ENCODE measurements at places on chromosomes 1 and 21. TPM values are rescaled to one million over a fixed set of nuclear protein-coding genes. Genes with fewer than 3 reads are reported as not detected.

Gene DSTYK
- total RNA-seq = 16.1 TPM

Gene SLC30A2
- total RNA-seq = not detected

Gene CRYBG2
- total RNA-seq = not detected

Gene LORICRIN
- total RNA-seq = not detected

Gene TSSK3
- total RNA-seq = 0.56 TPM

Gene LCE3D
- total RNA-seq = not detected

Gene CA6
- not detected for total RNA-seq

Gene TRIM33
- total RNA-seq = 28.8 TPM

Gene NBPF6
- total RNA-seq = not detected

Gene ERICH3
- total RNA-seq = not detected

Gene CAPN9
- total RNA-seq = not detected

Gene MYOM3
- under 0.01 TPM for total RNA-seq

Gene AVPR1B
- total RNA-seq = not detected

Gene KCNK2
- total RNA-seq = 5.1 TPM

Gene ANGEL2
- total RNA-seq = 37.2 TPM

Gene RNU1-2
- under 0.01 TPM for total RNA-seq

Gene SYPL2
- total RNA-seq = 0.19 TPM

Gene LIN28A
- not detected for total RNA-seq

Gene PRR9
- not detected for total RNA-seq

Gene RCOR3
- total RNA-seq = 10.7 TPM

Gene BEND5
- total RNA-seq = under 0.01 TPM

Gene G0S2
- total RNA-seq = 34.1 TPM

Gene SPRR2E
- not detected for total RNA-seq

Gene FCGR3A
- not detected for total RNA-seq

Gene SELL
- 1.1 TPM for total RNA-seq

Gene FLG2
- total RNA-seq = not detected

Gene PLEKHM2
- total RNA-seq = 49.7 TPM

Gene ZNF678
- total RNA-seq = 5.6 TPM

Gene COL8A2
- 2.0 TPM for total RNA-seq

Gene PLPP3
- total RNA-seq = 110 TPM

Gene CDCA8
- 1.4 TPM for total RNA-seq

Gene KRTAP12-4
- total RNA-seq = not detected

Gene AMY2A
- total RNA-seq = not detected

Gene SYTL1
- total RNA-seq = under 0.01 TPM

Gene INTS7
- 9.3 TPM for total RNA-seq

Gene PRELP
- total RNA-seq = 1.1 TPM

Gene RNF186
- not detected for total RNA-seq

Gene IL19
- total RNA-seq = not detected

Gene KPRP
- not detected for total RNA-seq

All from regular cardiac myocyte (primary cell).